ENCODE measurements at places on chromosomes 6 and 20.
A peak's percentile ranks its signal among the peaks of the same experiment; 100 is the strongest.

DNA sequence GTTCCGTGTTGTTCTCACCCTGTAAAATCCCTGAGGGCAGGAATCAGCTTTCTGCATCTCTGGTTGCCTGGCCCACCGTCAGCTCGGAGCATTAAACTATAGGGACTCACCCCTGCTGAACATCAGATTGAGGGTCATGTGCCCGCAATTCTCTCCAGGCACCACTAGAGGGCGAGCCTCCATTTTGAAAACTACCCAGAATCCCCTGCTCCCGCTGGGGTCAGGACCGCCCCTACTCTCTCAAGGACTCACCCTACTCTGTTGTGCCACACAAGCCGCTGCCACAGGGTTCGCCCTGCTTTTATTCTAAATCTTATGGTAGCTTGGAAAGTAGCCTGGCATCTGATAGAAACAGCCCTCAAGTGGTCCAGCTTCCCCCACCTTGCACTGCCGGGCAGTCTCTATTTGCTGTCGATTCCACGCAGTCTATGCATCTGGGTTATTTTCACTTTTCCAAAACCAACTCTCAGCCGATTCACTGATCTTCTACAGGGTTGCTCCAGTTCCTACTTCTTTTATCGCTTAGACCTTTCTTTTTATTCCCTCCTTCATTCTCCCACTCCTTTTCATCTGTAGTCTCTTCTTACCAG lies 244.1 kb upstream of the QKI start:
- peak; percentile 4 for DNase-seq

GRCh38 chr20:58141496-58141895 lies 87.0 kb downstream of the ANKRD60 start:
- DNase-seq: no peak

DNA sequence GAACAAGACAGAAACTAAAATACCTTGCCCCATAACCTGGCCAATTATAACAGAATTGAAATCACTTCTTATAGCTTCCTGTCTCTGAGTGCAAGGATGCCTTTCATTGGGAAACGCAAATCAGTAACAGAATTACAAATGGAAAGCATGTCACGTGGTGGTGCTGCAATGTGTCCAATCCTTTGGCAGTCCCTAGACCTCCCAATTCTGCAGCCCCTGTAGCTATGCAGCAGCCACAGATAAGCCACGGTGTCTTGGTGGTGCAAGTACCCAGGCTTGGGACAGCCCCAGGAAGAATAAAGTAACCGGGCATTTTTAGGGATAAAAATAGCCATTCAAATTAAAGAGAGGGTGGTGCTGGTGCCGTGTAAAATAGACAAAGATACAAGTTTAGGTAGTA lies 134.6 kb upstream of the CCN2 start:
- DNase-seq: no peak

GRCh38 chr20:58040447-58041290 lies 187.8 kb downstream of the ANKRD60 start:
- no peak for DNase-seq

DNA sequence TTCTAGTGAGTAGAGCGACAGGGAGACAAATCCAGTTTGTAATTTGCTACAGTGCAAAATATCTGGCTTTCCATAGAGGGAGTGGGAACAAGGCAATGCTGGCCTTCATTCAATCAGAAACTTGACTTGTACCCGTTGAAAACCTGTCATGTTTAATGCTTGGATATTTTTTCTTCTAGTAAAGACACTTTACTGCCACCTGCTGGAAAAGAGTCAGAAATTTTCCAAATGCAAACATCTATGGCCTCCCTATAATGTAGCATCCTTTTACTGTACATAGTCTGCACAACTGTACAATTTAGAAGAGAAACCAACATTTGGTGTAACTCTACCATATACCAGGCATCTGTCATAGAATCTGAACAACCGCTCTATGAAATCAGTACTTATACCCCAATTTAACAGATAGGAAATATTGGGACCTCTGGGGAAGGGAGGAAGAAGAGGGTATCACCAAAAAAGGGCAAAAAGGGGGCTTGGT lies 16.7 kb upstream of the TBC1D20 start:
- DNase-seq: no peak

- DNase-seq: no peak
Observed at GRCh38 chr6:45741437-45742171, 274.1 kb downstream of the CLIC5 start.

GRCh38 chr6:31702819-31703716 lies at the start of gene ABHD16A:
Gene ABHD16A, minus strand, starts transcription at chr6:31703324. Its CDS starts 43 bp downstream, at chr6:31703281.
- peak; percentile 93 for DNase-seq

DNA sequence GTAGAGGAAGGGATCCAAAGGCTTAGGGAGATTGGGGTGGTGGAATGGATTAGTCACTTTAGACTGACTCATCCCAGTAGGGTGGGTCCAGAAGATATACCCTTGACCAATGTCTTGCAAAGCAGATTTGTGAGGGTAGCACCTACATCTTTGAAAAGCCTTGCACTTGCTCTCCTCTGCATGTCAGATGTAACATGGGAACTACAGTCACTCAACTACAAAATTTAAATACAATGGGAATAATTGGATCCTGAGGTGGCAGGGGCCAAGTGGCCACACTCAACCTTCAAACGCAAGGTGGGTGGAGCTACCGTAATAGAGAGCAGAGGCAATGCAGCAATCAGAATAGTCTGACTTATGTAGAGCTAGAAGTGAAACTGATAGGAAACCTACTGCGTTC lies 71.2 kb downstream of the ME1 start:
- DNase-seq: no peak

- DNase-seq: no peak
Observed at GRCh38 chr6:148166339-148166968, 176.2 kb upstream of the SASH1 start.

DNA sequence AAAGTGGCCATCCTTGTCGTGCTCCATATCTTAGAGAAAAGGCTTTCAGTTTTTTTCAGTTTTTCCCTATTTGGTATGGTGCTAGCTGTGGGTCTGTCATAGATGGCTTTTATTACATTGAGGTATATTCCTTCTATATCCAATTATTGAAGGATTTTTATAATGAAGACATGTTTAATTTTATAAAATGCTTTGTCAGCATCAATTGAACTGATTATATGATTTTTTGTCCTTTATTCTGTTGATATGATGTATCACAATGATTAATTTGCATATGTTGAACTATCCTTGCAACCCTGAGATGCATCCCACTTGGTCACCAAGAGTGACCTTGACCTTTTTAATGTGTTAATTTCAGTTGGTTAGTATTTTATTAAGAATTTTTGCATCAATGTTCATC lies 55.1 kb upstream of the VGLL2 start:
- no peak for DNase-seq

GRCh38 chr6:7087491-7087979 lies 20.2 kb upstream of the RREB1 start:
- DNase-seq: peak; percentile 21

GRCh38 chr6:55746473-55746872 lies 128.9 kb downstream of the BMP5 start:
- no peak for DNase-seq

- DNase-seq: no peak
Observed at GRCh38 chr20:58048096-58048702, 180.3 kb downstream of the ANKRD60 start.
